Choroid plexus epithelial cell (primary cell): ENCODE measurements at places on chromosomes 4 and X.

DNA sequence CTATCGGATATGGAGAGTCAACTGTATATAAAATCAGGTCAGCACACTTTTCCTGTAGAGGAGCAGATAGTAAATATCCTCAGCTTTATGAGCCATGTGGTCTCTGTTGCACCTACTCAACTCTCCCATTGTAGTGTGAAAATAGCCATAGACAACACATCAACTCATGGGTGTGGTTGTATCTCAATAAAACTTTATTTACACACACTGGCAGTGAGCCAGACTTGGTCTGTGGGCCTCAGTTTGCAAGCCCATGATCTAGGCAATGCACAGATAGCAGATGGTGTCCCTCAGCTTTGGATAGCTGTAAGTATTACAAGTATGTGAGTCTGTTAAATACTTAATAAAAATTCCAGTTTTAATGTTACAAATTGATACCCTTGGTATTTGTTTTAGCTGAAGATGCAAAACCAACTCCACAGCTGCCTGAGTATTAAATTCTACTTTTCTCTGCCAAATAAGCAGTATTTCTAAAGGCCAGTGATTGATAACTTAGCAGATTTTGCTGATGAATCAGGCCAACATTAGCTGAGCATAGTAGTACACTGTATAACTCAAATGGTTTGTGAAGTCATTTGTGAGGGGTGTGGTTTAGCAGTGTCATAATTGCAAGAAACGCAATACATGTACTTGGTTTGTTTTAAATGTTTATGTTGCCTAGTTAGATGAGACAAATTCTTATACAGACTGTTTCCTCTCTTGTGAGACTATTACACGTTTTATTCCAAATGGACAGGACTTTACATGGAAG is 87.3 kb downstream of the GPR143 start:
- DNase-seq = no peak

DNA sequence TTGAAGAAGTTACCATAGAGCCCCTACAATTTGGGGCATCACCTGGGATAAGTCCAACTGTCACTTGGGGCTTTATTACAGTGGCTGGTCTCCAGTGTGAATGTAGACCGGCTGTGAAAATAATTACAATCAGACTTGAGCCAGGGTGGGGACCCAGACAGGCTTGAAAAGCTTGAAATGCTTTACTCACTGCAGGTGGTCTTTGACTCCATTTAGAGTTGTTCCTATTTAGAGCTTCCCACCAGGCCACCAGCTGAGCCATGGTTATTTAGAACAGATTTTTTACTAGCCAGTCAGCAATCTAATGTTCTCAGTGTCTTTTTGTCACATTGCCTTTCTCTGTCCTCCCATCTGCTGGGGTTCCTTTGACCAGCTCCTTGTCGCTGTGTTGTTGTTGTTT is 5.7 kb downstream of the ARHGAP10 start:
- peak; percentile 66 for DNase-seq

GRCh38 chrX:51917604-51918003 is 24.2 kb downstream of the MAGED1 start:
- DNase-seq = no peak

DNA sequence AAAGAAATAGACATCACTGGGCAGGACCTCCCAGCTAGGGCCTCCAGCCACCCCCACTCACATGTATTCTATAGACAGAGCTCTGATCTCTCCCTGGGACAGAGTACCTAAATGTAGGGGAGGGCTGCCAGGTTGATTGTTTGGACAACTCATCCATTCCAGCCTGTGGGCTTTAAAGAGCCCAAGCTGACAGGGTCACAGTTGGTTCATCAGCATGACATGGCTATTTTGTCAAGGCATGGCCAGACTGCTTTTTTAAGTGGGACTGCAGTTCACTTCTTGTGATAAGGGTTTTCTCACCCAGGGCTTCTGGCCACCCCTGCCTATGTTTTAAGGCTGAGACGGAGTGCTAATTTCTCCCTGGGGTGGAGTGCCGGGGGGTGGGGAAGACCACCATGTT is 63.3 kb downstream of the KLHL4 start:
- DNase-seq = no peak

- DNase-seq = no peak
Measured at GRCh38 chr4:121011780-121012340, 60.5 kb downstream of the NDNF start.

- DNase-seq = no peak
Measured at GRCh38 chrX:153321381-153322124, at the start of gene PNMA6F. Gene PNMA6F (minus strand): TSS chrX:153321767. CDS start chrX:153320674, 1,093 bp downstream.

GRCh38 chrX:129360175-129360574 is 163.1 kb downstream of the SMARCA1 start:
- peak; percentile 59 for DNase-seq

GRCh38 chrX:45850197-45850774 is 649.6 kb upstream of the DIPK2B start:
- peak; percentile 23 for DNase-seq

DNA sequence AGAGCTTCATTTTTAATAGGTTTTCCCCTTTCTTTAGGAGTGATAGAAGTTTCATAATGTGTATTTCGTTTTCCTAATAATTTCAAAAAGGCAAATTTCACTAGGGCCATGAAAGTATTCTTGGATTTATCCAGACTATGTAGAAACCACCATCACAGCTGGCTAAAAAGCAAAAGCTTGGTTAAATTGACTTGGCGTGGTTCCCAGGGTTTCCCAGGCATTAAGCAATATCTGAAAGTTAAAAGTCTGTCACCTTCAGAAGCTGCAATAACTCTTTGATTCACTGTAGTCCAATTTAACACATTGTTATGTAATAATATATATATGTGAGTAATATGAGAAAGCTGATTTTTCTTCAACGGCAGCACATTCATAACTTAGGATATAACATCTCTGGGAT is 38.3 kb downstream of the NDNF start:
- DNase-seq = peak; percentile 73

DNA sequence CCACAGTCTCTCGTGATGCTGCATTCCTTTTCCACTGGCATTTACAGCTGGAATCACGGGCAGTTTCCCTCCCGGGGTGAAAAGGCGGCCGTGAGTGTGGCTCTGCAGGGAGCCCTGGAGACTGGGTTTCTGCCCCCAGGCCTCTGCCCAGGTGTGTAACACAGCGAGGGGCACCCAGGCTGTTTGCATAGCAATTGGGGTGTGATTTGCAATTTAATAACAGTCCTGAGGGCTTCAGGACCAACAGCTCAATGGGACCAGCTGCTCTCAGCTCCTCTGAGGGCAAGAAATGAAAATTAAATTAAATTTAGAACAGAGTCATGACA is 99.0 kb upstream of the SHOX start:
- no peak for DNase-seq

GRCh38 chr4:122537388-122538135 is 81.0 kb upstream of the IL2 start:
- DNase-seq = no peak

GRCh38 chr4:41358647-41359421 is 102.1 kb downstream of the UCHL1 start:
- DNase-seq = no peak

DNA sequence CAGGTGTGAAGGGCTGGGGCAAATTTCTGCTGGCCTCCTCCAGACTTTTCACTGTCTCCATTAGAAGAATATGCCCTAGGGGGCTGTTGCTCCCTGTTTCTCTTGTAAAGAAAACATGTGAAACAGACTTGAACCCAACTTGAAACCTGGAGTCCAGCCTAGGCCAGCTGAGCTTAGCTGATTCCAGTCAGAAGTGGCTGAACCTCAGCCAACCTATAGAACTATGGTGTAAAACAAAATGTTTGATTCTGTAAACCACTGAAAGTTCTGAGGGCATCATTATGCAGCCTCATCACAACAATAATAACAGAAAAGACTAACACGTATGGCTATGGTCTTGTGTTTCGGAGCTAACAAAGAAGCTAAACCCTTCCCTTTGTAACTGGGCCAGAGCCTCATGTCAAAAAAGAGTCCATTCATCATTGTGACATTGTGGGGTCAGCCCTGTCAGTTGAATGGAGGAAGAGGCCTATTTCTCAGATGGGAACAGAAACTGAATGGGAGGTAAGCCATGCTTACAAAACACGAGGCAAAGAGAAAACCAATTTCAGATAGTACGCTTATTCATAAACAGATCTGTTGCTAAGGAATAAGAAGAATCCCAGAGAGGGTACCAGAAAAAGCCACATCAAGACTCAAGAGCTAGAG is 34.1 kb downstream of the SETD7 start:
- no peak for DNase-seq

DNA sequence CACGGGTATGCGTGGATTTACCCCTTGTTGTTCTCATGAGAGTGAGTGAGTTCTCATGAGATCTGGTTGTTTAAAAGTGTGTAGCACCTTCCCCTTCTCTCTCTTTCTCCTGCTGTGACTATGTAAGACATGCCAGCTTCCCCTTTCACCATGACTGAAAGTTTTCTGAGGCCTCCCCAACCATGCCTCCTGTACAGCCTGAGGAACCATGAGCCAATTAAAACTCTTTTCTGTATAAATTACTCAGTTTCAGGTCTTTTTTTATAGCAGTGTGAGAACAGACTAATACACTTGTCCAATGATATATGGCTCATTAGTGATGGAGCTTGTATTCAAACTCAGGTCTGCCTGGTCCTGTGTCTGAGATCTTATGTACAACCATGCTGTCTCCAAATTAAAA is 28.5 kb upstream of the RTL3 start:
- no peak for DNase-seq

DNA sequence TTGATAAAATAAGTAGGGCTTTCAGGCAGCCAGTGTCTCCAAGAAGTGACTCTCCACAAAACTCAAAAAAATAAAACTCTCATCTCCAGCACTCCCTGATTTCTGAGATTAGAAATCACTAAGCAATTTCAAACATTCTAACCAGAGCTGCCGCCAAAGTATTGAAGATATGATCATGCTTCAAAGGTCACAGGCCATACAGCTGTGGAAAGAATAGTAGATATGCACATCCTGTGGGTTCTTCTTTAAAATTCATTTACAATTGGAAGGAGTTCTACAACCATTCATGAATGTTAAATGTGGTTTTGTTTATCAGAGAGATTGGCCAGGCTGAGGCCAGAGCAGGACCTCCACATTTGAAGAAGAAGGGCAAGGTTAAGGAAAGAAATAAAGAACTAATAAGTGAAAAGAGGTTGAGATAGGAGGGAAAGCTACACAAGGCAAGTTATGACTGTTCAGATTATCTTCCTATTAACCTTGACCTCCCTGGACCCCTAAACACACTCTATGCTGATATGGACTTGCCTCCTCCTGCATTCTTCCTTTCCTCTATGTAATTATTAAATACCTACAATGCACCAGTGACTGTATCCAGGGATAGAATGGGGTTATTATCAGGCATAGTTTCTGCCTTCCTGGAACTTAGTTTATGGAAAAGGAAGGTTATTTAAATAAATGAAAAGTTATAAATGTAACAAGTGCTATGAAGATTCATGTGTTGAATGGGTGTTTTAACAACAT is 56.4 kb downstream of the USP38 start:
- peak; percentile 52 for DNase-seq

- DNase-seq = peak; percentile 59
Measured at GRCh38 chr4:25861280-25861950, 1.4 kb downstream of the SEL1L3 start.

DNA sequence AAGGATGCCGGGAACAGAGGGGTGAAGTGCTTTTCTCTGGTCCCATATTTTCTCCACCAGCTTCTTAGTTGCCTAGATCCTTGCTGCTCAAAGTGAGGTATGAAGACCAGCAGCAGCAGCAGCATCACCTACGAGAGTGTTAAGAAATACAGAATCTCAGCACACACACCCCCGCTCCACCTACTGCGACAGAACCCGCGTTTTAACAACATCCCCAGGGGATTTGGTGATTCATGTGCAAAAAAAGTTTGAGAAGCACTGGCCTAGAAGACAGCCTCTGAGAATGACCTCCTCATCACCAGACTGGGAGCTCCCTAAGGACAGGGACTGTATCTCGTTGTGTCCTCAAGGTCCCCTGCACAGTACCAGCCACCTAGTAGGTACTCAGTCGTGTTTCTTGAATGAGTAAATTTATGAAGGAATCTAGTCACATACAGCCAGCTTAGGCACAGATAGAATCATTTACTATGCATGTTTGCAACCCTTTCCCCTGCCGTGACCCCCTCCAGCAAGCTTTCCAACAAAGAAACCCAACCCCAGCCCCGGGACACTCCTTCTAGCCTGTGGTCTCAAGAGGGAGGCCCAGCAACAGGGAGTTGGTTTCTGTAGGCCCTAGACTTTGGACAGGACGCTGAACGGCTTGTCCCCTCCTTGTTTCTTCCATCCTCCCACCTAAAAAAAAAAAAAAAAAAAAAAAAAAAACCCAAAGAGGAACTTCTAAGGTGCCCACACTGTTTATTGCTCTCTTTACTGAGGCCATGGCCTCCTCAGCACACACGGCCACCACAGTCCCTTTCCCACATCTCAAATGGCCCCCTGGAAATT is 21.5 kb downstream of the RTL5 start:
- peak; percentile 14 for DNase-seq

- DNase-seq = no peak
Measured at GRCh38 chr4:158786955-158787354, 18.1 kb downstream of the FNIP2 start.

GRCh38 chrX:76420237-76420636 is 7.3 kb upstream of the MAGEE1 start:
- peak; percentile 2 for DNase-seq

DNA sequence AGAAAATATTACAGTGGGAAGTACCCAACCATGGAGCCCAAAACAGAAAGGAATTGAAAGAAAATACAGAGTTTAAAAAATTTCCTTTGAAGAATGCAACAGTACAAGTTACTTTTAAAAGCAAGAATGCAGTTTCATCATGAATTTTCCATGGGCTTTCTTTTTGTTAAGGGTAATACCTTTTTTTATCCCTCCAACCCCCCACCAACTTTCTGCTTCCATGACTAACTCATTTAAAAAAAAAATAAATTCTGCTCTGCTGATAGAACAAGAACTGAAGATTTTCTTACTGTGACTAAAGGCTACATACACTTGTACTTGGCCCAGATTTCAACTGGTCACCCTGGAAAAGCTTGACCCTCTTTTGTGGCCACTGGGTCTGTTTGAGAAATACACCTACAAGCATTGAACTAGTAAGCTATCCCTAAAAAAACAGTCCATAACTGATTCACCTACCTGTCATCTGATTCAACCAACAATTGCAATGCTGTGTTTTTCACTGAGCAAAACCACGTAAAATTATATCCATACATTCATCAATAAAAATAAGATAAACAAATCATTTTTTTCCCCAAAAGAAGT is 214.2 kb downstream of the NSUN7 start:
- DNase-seq = peak; percentile 46

- peak; percentile 6 for DNase-seq
Measured at GRCh38 chr4:27176400-27176799, 315.8 kb downstream of the STIM2 start.

GRCh38 chr4:25788703-25789238 is 74.0 kb downstream of the SEL1L3 start:
- DNase-seq = no peak

- peak; percentile 71 for DNase-seq
Measured at GRCh38 chr4:173436149-173436579, 37.2 kb upstream of the SCRG1 start.

GRCh38 chr4:38894322-38894982 is 26.8 kb downstream of the FAM114A1 start:
- DNase-seq = peak; percentile 39

DNA sequence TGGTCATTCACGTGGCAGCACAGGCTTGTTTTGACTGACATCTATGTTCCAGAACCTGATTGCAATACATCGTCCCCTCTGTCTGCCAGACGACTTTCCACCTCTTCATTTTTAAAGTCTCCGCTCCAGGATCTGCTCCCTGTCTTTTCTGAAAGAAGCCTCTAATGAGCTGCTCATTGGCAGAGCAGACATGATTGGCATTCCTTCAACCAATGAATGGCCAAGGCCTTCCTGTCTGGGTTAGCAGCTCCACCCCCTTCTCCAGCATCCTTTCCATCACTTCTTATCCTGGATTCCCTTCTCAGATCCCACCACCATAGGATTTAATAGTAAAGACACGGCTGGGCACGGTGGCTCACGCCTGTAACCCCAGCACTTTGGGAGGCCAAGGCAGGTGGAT is 202.7 kb upstream of the KLF3 start:
- peak; percentile 8 for DNase-seq
